ENCODE measurements at places on chromosomes 1 and 21.

- DNase-seq = no peak
Measured at GRCh38 chr21:29290240-29290639, 8.5 kb upstream of the BACH1 start.

GRCh38 chr21:33286076-33286475 lies 19.9 kb downstream of the IL10RB start:
- no peak for DNase-seq

- no peak for DNase-seq
Measured at GRCh38 chr1:190699165-190699564, 221.5 kb upstream of the BRINP3 start.

DNA sequence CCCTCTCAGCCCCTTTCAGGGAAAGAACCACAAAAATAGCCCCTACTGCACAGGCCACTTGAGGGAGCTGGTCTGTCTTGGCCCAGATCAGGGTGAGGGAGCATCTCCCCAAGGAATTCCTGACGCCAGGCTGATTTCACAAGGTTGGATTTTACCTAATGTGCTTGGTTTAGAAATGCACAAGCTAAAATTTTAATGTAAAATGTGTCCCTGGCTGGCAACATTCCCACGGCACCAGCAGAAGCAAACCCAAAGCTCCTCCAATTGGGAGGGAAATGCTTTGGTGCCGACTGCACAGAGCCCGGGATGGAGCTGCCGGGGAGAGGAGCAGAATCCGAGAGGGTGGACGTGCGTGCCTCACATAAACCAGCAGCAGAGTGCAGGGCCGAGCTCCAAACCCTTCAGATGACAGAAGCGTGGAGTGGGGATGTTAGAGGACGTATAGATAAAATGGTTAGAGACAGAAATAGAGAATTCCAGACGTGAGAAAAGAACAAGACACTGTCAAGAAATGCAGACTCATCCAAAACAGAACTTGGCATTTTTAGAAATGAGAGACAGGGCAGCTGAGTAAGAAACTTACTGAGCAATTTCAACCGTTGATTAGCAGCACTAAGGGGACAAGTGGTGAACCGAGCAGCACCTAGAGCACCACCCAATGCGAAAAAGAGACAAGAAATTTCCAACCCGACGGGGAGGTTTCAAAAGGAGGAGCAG lies 41.6 kb upstream of the TMEM52 start:
- DNase-seq = no peak

GRCh38 chr1:191588905-191589304 lies 569.4 kb upstream of the RGS18 start:
- no peak for DNase-seq

- no peak for DNase-seq
Measured at GRCh38 chr21:28639737-28640136, 352.9 kb downstream of the LTN1 start.

DNA sequence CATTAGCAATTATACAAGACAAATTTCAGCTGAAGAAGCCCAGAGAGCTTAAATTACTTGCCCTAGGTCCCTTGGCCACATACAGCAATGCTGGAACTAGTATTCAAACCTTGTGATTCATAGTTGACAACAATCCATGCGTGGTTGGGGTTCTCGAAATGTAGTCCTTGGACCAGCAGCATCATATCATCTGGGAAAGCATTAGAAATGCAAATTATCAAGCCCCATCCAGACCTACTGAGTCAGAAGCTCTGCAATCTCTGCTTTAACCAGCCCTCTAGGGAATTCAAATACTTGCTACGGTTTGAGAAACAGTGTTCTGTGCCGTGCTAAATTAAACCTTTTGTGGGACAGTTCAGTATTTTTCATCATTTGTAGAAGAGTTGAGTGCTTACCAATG lies 65.1 kb downstream of the CLIC6 start:
- DNase-seq = no peak

DNA sequence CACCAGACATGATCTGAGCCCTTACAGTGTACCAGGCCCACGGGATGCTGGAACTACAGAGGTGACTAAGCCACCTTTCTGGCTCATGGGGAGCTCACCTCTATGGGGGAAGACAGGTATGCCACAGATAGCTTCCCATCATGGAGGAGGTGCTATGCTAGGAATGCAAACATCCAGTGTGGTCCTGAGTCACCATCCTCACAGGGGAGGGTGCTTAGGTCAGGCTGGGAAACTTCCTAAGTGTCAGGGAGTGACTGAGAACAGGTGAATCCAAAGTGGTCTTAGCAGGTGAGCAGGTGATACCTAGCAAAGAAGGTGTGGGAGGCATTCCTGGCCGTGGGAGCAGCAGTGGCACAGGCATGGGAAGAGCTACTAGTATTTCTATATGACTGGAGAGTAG lies 8.6 kb upstream of the RASSF5 start:
- no peak for DNase-seq

Measured in lung microvascular endothelial cell (primary cell).